ENCODE measurements at places on chromosomes 7 and 10.

DNA sequence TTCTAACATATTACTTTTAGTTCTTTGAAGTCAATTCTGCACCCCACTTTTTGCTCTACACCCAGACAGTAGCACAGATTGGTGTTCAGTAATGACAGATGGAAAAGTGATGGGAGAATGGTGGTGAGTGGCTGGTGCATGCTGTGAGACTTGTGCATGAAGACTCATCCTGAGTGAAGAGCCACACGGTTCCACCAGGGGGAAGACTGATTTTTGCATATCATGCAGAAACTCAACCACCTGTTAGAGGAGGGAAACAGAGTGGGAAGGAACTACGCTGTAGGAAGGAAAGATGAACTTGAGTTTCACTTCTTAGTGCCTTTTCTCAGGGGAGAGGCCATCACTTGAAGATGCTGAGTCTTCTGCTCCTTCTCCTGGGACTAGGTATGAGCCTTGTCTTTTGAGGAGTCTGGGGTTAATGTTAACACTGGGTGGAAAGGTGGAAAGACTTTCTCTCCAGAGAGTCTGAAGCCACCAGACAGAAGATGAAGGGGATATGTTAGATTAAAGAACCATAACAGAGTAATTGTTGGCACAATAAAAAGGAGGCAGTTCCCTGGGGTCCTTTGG lies 9.3 kb upstream of the PRSS1 start:
- no peak for DNase-seq

DNA sequence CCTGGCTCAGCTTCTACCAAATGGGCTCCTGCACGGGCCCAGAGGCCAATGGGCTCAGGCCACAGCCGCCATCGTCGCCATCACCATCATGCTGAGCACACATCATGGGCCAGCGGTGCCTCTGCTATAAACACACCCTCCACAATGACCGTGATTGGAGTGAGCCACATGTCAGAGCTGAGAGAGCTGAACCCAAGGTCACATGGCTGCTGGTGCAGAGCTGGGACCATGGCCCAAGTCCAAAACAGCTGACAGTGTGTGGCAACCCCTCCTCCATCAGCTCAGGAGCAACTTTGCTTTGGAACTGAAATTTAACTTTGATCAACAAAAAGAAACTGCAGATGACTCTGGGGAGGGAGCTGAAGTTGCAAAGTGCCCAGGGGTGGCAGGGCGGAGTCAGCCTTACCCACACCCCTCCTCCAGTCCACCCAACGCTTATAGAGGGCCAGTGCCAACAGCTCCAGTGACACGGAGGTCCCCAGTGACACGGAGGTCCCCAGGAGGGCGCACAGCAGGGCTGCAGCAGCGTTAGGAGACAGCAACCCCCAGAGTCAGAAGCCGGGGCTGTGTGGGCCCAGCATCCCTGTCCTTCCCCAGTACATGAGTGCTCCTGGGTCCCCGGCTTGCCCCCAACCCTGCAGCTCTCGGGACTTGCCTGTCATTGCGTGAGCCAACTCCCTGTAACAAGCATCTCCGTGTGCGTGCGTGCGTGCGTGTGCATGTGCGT lies 249.6 kb downstream of the ELFN1 start:
- DNase-seq = no peak

DNA sequence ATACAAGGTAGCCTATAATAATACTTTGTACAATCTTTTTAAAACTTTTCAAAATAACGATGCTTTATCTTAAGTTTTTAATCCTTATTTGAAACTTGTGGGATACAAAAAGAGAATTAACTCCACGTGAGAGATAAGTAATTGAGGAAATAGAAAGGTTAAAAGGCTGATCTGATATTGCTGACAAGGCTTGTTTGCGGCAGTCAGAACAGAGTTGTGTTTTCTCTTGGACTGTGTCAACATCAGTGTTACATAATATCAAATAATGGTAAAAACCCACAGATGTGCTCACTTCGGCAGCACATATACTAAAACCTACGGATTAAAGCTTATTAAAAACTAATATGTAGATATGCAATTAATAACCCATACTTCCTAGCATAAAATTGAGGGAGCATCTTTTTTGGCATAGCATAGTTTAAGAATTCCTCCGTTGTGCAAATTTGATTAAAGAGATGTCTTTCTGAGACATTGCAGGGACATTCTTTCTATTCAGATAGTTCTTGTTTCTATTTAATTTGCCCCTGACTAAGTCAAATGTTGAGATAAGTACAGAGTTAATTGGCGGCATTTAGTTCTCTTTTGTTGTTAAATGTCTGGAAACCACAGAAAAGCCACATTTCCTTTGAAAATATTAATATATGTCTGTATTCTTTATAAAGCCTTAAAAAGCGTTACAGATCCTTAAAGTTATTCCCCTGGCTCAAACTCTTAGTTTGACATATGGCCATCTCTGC lies 63.3 kb downstream of the FAM185A start:
- no peak for DNase-seq

GRCh38 chr7:46383605-46384004 lies 462.5 kb upstream of the IGFBP3 start:
- DNase-seq = no peak

DNA sequence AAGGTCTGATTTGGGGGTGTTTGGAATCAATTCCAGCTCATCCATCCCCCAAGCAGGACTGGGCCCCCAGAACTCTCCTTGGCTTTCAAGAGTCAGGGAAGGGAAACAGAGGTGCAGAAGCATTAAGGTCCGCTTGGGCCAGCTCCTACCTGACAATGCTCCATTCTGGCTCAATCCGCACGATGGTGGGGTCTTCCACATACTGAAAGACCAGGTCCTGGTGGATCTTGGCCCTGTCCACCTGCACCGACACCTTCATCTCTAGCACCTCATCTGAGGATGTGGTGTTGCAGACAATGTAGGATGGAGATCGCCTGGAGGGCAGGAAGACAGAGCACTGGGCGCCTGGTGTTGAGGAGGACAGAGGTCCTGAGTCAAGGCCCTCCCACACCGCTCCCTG lies 391.1 kb downstream of the PLXNA4 start:
- no peak for DNase-seq

GRCh38 chr10:49287689-49288340 lies 11.2 kb upstream of the C10orf71 start:
- DNase-seq = no peak

- no peak for DNase-seq
Observed at GRCh38 chr10:119104654-119105015, 722 bp downstream of the DENND10 start.

DNA sequence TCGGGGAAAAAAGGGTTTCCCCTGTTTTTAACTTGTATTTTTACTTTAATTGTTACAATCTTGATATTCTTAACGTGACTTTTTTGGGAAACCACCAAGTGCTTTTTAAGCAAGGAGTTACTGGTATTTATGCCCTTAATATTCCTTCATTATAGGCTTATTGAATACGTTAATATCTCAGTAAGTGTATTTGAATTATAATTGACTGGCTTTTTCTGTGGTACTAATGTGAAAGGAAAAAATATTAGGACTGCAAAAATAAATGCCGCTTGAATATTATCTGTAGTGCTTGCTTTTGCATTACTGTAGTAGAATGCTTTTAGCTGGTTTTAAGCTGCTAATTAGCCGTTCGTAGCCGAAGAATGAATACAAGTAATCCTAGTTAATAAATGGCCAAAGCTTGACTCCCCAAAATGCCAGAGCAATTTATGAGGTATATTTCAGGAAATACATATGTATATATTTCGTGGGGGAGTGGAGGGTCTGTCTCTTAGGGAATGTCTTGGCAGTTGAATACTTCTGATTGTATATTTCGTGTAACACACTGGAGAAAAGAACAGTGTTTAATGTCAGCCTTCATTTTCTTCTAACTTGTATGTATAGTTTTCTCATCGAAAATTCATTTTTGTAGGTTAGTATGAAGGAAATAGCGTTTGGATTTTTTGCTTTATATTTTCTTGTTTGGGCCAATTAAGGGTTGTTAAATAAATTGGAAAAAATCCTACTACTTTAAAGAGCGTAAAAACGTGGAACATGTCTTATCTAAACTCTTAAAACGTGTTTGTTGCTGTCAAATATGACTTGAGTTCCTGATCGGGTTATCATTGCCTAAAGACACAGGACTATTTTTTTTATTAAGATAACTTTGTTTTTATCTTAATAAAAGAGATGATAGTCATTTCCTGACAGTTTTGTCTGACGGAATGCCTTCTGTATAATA lies 1.5 kb downstream of the PDCD4 start:
- no peak for DNase-seq

Data from activated T-helper 9 cell treated with anti-CD3 and anti-CD28 coated beads, Interleukin-2, amount 50 U/mL, for 16 hours (primary cell).